CD4-positive, alpha-beta T cell treated with Interleukin-15 for 4 hours (primary cell): ENCODE measurements at places on chromosomes 13 and 19.

DNA sequence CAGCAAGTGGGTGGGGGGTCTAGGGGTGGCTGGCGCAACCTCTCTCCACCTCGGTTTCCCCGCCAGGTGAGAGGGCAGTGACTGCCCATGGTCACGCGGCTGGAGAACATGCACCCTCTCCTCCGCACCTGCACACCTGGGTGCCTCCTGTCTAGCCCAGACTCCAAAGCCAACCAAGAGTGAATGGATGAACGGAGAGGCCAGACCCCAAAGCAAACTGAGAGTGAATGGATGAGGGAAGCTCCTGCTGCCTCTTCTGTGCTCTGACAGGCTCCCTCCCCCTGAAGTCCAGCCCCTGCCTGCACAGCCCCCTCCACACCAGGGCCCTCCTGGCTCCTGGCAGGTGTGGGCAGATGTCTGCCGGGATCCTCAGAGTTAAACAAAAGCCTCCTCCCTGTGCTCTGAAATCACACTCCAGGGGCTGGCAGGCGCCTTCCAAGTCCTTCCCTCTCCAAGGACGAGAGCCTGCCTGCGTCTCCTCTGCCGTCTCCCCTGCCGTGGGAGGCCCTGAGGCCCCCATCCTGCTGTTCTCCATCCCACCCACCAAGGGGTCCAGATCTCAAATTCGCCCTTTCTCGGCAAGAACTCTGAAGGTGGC is 2.2 kb downstream of the SBNO2 start:
- no peak for DNase-seq

- peak; percentile 80 for DNase-seq
These were observed at the start of gene MEX3D for GRCh38 chr19:1568320-1569019. Gene MEX3D, minus strand, starts transcription at chr19:1568325. Its CDS starts 267 bp downstream, at chr19:1568058.

DNA sequence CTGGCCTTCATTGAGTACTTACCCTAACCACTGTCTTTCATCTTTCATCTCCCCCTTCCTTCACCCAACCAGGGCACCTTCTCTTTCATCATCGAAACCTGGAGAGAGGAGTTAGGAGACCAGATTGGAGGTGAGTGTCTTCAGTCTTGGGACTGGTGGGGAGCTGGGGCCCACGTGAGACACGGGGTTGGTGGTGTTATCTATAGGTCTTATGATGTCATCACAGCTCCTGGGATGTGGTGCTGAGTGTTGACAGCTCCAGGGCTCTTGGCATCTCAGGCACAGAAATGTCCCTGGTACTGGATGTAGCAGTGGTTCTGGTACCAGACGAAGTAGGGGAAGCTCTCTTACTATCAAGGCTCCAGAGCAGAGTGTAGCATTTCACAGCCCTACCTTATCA is 1.8 kb downstream of the DLL3 start:
- DNase-seq = no peak

DNA sequence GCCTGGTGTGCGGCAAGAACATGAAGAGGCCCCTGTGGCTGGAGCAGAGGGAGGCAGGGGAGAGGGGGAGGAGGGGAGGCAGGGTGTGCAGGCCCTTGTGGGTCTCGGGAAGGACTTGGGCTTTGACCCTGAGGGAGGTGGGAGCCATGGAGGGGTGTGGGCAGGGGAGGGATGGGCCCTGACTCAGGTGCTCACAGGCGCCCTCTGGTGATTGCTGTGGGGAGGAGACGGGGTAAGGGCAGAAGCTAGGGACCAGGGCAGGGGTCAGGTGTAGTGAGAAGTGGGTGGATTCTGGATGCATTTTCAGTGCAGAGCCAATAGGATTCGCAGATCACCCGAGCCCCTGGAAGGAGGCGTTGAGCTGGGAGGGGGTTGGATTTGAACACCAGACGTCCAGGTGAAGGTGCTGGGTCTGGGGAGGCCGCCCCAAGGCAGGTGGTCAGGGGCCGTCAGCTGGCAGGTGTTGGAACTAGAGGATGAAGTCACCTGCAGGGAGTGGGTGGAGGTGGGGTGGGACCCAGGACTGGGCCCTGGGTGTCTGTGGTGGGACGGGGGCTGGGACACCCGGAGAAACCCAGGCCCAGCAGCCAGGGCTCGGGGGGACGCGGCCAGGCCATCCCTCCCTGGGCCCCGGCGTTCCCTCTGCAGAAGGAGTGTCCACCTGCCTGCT is 185.4 kb downstream of the KDM4B start:
- peak; percentile 23 for DNase-seq

DNA sequence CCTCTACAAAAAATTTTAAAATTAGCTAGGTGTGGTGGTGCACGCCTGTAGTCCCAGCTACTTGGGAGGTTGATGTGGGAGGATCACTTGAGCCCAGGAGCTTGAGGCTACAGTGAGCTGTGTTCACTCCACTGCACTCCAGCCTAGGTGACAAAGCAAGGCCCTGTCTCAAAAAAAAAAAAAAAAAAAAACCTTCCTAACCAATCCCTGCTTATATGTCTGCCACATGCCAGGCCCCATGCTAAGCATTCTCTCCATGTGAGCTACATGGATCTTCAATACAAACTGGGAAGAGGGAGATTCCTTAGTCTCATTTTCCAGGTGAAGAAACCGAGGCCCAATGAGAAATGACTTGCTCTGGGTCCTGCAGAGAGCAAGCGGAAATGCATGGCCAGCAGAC is 2.3 kb upstream of the OVOL3 start:
- DNase-seq = no peak

GRCh38 chr13:28544026-28544425 is 49.1 kb upstream of the FLT1 start:
- DNase-seq = no peak

DNA sequence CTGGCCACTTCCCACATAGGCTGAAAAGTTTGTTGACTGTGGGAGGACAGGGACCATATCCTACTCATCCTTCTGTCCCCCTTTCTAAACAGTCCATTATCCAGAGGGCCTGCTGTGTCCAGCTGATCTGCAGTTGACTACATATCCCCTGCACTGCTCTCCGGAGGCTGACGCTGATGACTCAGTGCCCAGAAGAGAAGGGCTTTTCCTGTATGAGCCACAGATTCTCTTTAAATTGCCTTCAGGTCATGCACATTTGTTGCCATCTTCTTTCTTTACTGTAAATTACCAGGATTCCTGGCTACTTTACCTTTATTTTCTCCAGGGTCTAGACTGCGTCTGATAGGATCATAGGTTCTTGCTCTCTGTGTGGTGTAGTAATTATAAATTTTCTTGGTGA is 125.2 kb downstream of the LACC1 start:
- no peak for DNase-seq

GRCh38 chr19:13597640-13598039 is 91.4 kb upstream of the CACNA1A start:
- DNase-seq = peak; percentile 61

DNA sequence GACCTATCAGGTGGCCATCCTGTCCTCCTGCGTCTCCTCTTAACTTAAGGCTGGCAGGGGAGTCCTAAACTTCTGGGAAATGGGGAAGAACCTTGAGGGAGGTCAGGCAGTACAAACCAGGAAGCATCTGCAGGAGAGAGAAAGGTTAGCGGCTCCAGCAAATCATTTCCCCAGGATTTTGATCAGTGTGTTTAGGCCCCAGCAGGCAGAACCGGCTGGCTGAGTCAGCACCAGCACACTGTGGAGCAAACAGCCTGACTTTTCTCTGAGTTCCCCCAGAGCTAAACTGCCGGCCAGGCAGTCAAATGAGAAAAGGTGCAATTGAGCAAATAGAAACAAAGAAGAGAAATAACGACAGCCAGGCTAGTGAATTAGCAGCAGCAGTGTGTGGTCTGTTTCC is 46.7 kb upstream of the MEDAG start:
- DNase-seq = no peak

- no peak for DNase-seq
These were observed 260.0 kb upstream of the DACH1 start for GRCh38 chr13:72127031-72127430.

GRCh38 chr13:39110518-39111097 is 72.4 kb downstream of the NHLRC3 start:
- no peak for DNase-seq

GRCh38 chr13:35995136-35995535 is 136.0 kb downstream of the DCLK1 start:
- no peak for DNase-seq

GRCh38 chr13:104204177-104204576 is 1138.0 kb upstream of the SLC10A2 start:
- DNase-seq = no peak

- DNase-seq = no peak
These were observed 5.7 kb downstream of the ADPRHL1 start for GRCh38 chr13:113447596-113447995.

DNA sequence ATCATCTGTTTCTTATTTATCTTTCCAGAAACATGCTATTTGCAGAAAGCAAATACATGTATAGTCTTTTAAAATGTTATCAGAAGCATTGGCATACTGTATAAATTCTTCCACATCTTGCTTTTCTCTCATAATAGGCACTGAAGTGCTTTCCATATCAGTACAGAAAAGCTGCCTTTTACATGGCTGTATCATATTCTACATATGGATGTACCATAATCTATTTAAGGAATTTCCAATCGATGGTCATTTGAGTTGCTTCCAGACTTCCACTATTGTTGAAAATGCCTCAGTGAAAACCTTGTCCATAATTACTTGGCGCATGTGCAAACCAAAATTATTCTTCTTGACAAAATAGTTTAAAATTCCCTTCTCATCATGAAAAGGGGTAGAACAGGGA is 272.5 kb downstream of the LHFPL6 start:
- DNase-seq = no peak

GRCh38 chr13:75079226-75079625 is 402.7 kb downstream of the TBC1D4 start:
- no peak for DNase-seq

DNA sequence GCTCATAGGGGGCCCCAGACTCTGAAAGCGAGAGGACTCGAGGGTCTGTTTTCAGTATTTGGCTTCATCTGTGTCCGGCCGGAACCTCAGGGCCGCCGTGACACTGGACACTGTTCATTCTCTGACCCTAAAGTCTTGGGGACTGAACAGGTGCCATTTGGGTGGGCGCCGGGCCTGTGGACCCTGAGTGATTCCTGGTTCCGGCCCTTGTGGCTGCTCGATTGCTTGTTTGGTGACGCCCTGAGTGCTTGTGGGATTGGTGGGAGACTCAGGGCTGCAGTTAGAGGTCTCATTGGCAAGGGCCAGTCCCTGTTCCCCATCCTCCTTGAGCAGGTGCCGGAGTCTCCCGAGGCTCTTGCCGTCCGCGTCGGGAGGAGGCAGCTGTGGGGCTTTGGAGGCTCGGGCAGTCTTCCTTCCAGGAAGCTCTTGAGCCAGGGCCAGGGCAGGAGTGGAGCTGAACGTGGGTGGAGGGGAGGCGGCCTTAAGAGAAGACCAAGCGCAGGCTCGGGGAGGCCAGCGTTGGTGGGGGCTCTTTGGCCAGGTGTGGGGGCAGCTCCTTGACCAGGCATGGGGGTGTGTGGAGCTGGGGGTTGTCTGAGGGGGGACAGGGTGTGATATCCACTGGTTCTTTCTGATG is 4.7 kb downstream of the PTBP1 start:
- no peak for DNase-seq

- DNase-seq = no peak
These were observed 687 bp upstream of the SYT3 start for GRCh38 chr19:50640368-50640767.
